Nephron progenitor cell (in vitro differentiated cells): ENCODE measurements at places on chromosomes 7 and 10.
A peak's percentile ranks its signal among the peaks of the same experiment; 100 is the strongest.

DNA sequence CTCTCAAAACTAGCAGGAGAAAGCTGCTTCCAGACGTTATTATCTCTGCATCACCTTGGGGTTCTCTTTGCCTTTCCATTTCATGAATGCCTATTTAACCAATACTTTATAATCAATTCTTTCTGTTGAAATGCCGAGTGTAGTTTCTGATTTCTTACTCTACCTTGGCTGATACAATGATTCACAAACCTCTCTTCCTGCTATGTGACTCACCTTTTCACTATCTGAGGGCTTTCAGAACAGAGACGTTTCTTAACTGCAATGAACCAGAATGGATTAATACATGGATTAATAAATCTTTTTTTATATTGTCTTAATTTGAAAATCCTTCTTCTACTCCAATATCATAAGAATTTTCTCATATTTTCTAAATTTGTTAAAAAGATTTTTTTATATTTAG is 46.4 kb upstream of the ZNF746 start:
- DNase-seq, result no peak

- DNase-seq, result no peak
Observed at GRCh38 chr10:5659702-5660528, 6.5 kb downstream of the ASB13 start.

DNA sequence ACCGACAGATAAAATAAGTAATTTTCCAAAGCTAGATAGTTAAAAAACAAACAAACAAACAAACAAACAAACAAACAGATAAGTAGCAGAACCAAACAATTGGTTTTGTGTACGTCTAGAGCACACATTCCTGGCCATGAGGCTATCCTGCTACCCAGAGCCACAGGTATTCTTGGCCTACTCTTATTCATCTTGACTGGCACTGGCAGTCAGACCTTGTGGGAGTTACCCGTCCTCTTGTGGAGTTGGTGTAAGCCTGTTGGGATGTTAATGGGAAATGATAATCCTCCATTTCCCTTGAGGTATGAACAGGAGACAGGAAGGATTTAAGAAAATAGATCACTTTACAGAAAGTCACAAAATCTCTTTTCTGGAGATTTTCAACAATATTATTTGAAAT is 142.4 kb upstream of the MEOX2 start:
- DNase-seq, result no peak

DNA sequence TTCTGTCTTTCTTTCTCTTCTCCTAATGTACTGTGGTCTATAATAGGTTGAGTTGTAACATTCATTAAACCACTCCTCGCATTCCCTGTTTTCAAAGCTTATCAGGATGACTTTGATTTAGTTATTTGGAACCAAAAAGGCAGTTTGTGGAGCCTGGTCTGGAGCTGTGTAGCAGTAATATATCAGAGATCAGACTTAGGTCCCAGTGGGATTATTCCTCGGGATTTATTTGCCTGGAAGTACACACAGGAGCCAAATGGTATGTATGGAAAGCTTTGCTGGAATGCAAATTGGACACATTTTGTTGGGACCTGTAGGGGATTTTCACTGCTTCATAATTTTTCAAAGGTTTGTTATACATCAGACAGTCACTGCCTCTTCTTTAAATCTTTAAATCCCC is 40.9 kb downstream of the GBF1 start:
- no peak for DNase-seq

GRCh38 chr7:130489140-130489983 is 2.5 kb upstream of the MEST start:
- peak; percentile 16 for DNase-seq

DNA sequence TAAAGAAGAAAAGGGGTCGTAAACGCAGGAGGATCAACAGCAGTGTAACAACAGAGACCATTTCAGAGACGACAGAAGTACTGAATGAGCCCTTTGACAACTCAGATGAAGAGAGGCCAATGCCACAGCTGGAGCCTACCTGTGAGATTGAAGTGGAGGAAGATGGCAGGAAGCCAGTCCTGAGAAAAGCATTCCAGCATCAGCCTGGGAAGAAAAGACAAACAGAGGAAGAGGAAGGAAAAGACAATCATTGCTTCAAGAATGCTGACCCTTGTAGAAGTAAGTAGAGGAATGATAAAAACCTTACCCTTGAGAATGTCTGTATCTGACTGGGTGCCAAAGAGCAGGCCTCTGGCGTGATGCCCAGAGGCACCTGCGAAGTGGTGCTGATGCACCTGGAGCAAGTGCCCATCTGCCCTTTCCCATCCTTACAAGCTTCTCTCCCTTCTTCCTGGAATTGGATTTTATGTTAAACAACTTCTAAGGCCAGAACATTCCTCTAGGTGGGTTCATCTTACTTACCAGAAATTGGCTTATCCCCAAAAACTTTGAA is 86.4 kb upstream of the SAMD8 start:
- DNase-seq, result no peak

DNA sequence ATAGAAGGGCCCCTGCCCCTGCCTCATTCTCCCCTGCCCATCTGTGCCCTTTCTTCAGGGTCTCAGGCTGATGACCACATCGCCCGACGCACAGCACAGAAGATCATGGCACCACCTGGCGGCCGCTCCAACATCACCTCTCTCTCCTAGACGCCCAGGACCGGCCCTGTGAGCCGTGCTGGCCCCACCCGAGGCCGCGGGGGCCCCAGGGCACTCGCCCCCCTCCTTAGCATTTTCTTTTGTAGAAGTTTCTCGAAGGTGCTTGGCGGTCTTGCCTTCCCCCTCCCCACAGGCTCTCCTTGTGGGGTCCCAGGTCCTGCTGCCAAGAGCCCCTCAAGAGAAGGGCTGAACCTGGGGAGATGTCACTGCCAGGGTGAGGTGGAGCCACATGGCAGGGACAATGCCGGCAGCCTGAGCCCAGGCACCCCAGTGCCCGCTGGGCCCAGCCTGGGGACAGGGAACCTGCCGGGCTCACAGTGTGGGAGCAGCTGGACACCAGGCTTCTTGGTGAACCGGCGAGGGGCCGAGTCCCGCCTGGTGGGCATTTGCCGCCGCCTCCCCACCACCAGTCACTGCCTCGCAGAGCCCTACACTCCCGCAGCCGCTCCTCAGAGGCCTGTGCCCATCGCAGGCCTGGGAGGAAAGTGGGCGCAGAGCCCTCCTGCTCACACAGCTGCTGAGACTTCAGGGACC is 18.2 kb downstream of the DPYSL4 start:
- no peak for DNase-seq

GRCh38 chr10:22370320-22370719 is 25.0 kb downstream of the SPAG6 start:
- DNase-seq, result no peak

DNA sequence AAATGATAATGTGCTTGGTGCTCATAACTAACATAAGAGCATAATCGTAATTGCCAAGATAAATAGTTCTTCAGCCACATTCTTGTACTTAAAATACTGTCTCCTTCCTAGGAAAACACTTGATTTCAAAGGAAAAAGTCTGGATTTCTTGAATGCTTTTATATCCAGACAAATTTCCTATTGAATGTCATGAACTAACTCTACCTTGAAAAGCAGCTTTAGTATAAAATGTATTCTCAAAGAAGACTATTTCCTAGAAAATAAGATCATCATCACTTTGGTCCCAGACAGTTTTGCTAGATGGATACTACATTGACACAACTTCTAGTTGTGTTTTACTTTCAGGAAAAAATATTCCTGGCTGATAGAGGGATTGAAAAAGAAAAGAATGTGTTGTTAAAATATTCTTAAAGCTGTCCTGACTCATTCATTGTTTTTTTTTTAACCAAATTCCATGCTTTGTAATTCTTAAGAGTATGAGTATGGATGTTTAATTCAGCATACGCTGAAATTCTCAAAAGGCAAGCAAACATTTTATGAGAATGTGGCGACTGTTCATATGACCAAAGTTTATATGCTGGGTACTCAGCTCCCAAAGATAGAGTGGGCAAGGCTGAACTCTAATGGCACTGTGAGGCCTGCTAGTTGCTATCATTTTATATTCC is 106.1 kb downstream of the PPP1R3A start:
- DNase-seq, result no peak

GRCh38 chr10:11381511-11381910 is 229.9 kb downstream of the USP6NL start:
- no peak for DNase-seq

GRCh38 chr10:55158633-55159032 is 357.6 kb upstream of the PCDH15 start:
- DNase-seq, result no peak

DNA sequence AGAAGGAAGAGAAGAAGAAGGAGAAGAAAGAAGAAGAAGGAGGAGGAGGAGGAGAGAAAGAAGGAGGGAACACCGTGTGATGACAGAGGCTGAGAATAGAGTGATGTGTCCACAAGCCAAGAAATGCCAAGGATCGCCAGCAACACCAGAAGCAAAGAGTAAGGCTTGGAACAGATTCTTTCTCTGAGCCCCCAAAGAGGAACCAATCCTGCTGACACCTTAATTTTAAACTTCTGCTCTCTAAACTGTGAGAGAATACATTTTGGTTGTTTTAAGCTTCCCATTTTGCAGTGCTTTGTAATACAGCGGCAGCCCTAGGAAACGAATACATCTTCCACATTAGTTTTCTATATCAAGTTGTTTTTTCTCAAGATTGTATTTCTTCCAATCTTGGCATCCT is 13.9 kb upstream of the WNT8B start:
- DNase-seq, result no peak

DNA sequence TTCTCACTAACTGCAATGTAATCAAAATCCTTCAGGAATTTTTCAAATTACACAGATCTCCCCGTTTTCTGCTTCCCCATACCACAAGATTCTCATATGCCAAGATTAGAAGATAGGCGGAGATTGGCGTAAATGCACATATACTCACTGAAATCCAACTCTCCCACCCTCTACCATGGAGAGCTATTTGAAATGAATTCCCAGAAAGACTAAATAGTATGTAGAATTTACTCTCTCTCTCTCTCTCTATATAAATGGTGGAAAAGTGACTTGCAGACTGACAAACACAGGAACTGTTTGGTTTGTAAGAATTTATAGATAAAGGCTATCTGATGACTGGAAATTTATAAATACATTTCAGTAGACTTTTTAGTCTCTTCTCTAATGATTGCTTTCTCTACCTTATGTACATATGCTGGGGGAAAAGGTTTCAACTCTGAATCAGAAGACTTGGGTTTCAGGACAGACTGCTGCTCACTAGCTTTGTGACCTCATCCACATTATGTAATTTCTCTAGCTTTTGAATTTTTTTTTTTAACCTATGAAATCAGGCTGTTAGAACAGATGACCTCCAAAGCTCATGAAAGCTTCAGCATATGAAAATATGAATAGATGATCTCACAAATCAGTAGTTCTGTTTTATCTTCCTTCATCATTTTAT is 67.8 kb upstream of the CSTF2T start:
- no peak for DNase-seq

DNA sequence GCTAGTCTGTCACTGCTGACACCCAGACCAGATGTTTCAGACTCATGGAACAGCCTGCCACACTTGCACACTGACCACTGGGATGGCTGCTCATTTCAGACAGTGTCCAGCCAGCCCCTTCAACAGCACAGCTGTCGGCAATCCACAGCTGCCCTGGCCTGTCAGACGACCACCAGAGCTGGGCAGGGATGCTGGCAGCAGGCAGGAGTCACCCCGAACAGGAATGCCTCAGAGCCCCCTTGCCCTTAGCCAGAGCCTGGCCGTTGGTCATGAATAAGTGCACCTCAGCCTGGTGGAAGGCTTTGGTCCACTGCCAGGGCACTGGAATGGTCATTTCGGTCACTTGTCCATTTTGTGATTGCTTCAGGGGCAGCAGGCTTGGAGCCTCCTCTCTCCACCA is 149.6 kb upstream of the TCERG1L start:
- DNase-seq, result no peak

DNA sequence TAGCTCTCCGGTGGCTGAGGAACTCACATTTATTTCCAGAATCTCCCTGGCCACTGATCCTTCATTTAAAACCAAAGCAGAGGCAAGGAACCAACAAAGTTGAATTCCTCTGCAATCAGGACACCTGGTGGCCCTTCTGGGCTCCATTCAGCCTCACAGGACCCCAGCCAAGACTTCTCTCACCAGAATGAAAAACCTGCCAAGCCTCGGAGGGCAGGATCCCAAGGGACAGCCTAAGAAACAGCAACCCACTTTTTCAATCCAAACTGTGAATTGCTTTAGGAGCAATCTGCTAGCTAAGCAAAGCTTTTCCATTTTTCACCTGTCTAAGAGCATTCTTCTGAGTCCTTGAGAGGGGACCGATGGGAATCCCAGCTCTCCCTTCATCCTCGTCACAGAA is 34.6 kb downstream of the OAT start:
- DNase-seq, result no peak

- DNase-seq, result no peak
Observed at GRCh38 chr10:47264797-47265281, 35.2 kb upstream of the GDF10 start.

GRCh38 chr10:119314061-119314460 is 106.7 kb downstream of the GRK5 start:
- no peak for DNase-seq
